Activated T-cell treated with anti-CD3 and anti-CD28 coated beads for 1 hour (primary cell): ENCODE measurements at places on chromosomes 3 and 15.
A peak's percentile ranks its signal among the peaks of the same experiment; 100 is the strongest.

DNA sequence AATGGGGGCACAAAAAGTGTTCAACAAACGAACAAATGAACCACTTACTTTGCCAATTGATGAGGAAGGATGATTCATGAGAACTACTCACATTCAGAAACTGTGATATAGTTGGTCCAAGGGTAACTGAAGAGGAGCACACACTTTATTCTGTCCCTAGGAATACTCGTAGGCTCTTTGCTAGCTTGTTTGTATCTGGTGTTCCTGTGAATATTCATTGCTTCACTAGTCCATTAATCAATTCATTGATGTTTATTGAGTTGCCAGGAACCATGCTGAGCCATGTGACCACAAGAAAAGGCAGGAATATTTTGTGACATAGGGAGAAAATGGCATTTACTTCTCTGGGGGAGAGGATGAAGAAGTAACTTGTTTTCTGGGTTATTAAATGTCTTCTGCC lies 338.3 kb downstream of the IL20RB start:
- DNase-seq, result no peak

- peak; percentile 19 for DNase-seq
Measured at GRCh38 chr3:53375019-53375418, 27.7 kb upstream of the DCP1A start.

DNA sequence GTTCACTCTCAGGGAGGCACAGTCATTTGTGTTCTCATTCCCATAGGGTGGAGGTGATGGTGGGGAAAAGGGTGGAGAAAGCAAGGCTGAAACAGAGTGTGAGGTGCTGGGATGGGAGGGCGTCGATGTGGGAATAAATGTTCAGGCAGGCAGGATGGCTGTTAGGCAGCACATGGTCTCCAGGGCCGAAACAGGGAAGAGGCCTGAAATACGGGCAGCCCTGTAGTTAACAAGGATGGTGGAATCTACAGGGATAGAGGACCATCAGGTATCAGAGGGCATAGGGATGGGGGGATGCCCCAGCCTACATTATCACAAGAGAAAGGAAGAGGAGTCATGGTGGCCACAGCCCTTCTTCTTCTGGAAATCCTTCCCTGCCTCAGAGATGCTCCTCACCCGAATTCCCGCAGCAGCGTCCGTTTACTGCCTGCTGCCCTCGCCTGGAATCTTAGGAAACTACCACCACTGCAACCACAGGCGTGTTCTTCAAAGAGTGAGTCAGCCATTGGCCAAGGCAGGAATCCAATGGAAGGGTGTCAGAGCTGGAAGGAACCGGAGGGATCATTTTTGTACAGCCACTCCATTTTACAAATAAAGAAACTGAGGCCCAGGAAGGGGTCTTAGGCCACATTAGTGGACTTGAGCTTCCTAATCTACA lies 49.7 kb upstream of the POMGNT2 start:
- DNase-seq, result no peak

DNA sequence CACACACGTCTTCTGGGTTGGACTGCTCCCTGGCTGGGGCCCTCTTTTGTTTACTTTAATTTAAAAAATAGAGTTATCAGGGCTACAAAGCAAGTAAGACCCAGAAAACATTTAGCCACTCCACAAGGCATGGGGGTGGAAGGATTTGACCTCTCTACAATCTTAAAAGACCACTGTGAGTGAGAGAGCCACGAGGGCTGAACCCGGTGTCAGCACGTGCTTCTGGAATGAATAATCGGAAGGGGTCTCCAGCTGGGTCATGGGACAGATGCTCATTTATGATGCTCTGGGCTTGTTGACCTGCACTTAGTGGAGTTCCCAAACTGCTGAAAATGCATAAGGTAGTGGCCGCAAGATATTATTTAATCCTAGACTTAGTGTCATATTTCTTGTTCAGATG lies 52.4 kb downstream of the EIF4E3 start:
- DNase-seq, result no peak

- peak; percentile 39 for DNase-seq
Measured at GRCh38 chr15:40930430-40931299, 1.5 kb downstream of the DLL4 start.

DNA sequence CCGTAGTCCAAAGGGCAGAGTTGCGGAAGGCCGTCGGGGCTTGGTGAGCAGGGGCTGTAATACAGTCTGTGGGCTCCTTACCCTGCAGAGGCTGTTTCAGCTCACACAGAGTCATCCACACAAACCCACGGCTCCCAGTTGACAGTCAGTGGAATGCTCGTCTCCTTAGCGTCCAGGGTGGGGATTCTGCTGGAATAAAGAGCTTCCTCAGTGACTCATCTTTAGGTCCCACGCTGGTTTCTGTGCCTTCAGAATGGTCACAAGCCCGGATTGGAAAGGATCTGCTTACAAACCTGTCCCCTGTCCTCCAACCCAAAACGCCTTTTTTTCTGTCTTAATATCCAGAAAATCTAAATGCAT lies 201.3 kb upstream of the TPM1 start:
- DNase-seq, result no peak

GRCh38 chr3:125059488-125060245 lies 3.9 kb upstream of the HEG1 start:
- no peak for DNase-seq

GRCh38 chr3:75737831-75738493 lies 47.4 kb downstream of the ZNF717 start:
- no peak for DNase-seq

- DNase-seq, result no peak
Measured at GRCh38 chr3:128473180-128473519, 6.5 kb upstream of the DNAJB8 start.
